ENCODE measurements at places on chromosomes 1 and 21.

GRCh38 chr1:232274236-232274855, 355.6 kb downstream of the SIPA1L2 start:
- DNase-seq, result no peak

- DNase-seq, result no peak
Observed at GRCh38 chr1:159408862-159409400, 23.1 kb upstream of the OR10J4 start.

- DNase-seq, result no peak
Observed at GRCh38 chr1:208513799-208514198, 269.6 kb upstream of the PLXNA2 start.

- DNase-seq, result no peak
Observed at GRCh38 chr1:117467336-117467735, 100.1 kb downstream of the MAN1A2 start.

- no peak for DNase-seq
Observed at GRCh38 chr21:43370888-43371570, 55.9 kb downstream of the SIK1 start.

- no peak for DNase-seq
Observed at GRCh38 chr1:64171797-64172281, 31.6 kb upstream of the UBE2U start.

GRCh38 chr1:158686111-158687009, at the start of gene SPTA1:
TSS of gene SPTA1 (minus strand) at chr1:158686715. CDS start at chr1:158686517, 198 bp downstream.
- no peak for DNase-seq

DNA sequence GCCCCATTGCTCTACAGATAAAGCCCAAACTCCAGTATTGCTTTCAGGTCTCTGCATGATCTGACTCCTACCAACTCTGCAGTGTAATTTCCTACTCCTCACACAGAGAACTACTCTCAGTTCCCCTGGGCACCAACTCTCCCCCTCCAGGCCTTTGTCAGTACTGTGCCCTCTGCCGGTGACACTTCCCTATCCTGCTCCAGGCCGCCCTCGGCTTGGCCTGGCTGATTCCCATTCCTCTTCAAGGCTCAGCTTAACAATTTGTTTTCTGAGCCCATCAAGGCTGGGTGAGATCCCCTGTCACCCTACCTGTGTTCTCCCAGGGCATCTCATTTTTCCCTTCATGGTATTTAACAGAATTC, 2.6 kb downstream of the SLAMF8 start:
- DNase-seq, result no peak

DNA sequence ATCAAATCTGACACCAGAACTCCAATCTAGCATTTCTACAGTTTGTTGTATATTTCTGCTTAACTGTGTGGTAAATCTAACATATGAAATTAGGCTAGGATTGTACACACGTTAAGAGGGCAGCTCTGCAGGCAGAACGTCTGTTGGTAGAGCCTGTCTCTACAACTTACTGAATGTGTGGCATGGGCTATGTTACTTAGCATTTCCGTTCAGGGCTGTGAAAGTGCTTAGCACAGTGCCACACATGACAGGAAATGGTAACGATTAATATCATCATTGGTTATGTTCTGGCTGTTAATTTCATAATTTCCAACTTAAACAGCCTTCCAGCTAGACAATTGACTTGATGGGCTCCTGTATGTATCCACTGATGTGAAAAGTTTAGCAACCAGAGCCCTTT, 9.6 kb upstream of the C8B start:
- DNase-seq, result no peak

DNA sequence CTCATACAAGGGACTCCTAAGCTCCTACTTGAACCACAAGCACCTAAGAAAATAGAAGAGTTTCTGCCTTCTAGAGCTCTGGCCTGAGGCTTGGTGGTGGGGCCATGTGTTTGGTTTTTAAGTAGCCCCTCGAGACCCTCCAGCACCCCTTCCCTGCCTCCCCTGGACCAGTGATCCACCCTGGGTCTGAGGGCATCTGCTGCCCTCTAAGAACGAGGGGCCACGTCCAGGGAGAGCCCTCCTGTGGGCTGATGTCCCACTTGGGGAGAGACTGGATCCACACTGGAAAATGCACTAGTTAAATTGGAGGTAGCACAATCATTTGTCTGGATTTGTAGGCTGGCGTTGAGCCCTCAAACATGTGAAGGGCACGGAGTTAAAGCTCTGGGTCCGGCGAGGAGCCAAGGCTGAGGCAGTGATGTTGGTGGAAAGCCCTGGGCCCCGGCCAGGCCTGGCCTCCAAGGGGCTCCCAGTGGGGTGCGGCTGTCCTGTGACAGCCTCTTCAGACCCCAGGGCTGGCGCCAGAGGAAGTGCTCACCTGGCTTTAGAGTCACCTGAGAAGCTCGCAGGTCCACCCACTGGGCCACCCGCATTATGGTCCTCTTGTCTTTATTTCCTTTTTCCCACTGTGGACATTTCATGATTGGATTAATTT, 65.2 kb downstream of the SLC37A1 start:
- no peak for DNase-seq

GRCh38 chr1:150809651-150810050, 1.6 kb upstream of the CTSK start:
- DNase-seq, result no peak

DNA sequence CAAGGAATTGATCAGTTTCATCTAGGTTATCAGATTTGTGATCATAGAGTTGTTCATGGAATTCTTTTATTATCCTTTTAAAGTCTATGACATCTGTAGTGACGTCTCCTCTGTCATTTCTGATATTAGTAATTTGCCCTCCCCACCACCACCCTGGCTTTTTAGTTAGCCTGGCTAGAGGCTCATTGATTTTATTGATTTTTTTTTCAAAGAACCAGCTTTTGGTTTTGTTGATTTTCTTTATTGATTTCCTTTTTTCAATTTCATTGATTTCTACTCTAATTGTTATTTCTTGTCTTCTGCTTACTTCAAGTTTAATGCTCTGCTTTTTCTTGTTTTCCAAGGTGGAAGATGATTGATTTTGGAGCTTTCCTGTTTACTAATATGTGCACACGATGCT, 23.3 kb upstream of the TBX19 start:
- no peak for DNase-seq

Measured in NCI-H2227 treated with DMSO at 0.1 percent for 48 hours (cell line).